ENCODE measurements at places on chromosomes 5 and 9.

DNA sequence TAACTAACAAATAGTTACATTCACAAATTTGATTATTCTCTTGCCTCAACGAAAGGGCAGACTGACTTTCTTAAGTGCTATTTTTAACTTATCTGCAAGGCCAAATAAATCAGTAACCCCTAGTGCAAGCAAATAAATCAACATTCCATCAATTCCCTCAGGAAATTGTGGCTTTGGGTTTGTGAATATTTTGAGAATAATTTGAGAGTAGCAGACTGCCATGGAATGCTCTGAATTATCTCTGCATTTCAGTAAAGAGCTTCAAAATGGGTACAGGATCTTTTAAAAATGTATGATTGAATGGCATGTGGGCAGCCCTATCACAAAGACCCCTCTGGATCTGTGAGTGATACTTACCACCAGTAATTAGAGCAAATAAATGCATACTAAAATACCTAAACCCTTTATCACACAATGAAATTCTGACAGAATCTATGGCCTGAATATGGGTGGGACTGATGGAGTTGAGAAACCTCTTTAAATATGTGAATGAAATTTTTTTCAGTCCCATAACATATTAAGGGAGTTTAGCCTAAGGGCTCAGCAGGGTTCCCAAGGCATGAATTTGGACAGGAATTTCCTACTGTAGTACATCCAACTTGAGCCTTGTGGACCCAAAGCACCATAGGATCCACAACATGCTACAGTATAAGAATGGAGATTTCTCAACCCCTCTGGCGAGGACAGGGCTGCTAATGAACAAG lies 92.5 kb upstream of the ITGA2 start:
- no peak for DNase-seq

GRCh38 chr9:26687421-26687820 lies 205.2 kb downstream of the CAAP1 start:
- DNase-seq, result no peak

- DNase-seq, result no peak
Observed at GRCh38 chr9:105007143-105007542, 79.2 kb upstream of the ABCA1 start.

DNA sequence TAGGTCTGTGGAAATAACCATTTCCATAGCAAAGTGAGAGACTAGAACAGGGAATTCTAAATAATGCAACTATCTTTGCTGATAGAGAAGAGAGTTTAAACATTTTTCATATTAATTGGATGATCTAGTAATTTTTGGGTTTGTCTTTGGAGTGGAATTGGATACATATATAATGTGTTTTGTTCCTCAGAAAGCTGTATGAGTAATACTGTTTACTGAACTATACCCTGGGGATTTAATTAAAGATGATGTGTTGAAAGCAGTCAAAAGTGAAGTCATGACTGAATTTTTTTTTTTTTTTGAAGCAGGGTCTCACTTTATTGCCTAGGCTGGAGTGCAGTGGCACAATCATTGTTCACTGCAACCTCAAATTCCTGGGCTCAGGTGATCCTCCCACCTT lies 17.9 kb downstream of the FER start:
- DNase-seq, result no peak

DNA sequence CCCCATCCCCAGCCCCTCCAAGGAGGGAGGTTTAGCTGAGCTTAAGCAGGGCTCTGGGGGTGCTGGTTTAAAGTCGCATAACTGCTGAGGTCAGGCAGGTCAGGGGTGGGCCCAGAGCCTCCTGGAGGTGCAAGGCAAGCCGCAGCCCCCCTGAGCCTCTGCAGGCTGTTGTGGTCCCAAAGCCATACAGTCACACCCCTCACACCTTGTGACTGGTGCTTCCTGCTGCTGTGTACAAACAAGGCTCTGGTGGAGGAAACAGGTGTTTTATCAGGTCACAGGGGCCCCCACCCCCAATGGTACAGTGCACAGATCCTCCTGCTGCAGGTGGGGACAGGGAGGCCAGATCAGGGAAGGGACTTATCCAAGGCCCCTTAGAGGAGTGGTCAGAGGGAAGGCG lies 8.0 kb downstream of the TCF7 start:
- no peak for DNase-seq

GRCh38 chr5:35229076-35230037 lies 930 bp downstream of the PRLR start:
- DNase-seq, result no peak

- no peak for DNase-seq
Observed at GRCh38 chr5:310516-310915, 11.0 kb upstream of the AHRR start.

GRCh38 chr9:27864644-27865438 lies 291.6 kb upstream of the C9orf72 start:
- DNase-seq, result no peak

GRCh38 chr9:10045598-10045997 lies 567.2 kb downstream of the PTPRD start:
- DNase-seq, result no peak

DNA sequence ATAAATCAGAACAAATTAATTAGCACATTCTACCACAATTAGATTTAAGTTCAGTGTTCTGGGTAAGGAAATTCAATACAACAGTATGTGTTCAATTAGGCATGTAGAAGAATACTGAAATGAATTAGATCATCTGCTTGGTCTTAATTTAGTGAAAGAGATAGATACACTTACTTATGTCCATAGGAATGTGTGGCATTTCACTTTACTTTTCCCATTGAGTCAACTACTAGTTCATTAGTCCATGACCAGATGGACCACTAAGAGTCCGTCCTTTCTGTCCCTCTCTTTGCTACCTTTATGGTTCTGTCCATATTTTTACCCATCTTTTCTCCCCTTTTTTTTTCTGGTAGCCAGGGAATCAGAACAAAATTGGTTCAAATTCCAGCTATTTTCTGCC lies 276.9 kb downstream of the OSTF1 start:
- no peak for DNase-seq

DNA sequence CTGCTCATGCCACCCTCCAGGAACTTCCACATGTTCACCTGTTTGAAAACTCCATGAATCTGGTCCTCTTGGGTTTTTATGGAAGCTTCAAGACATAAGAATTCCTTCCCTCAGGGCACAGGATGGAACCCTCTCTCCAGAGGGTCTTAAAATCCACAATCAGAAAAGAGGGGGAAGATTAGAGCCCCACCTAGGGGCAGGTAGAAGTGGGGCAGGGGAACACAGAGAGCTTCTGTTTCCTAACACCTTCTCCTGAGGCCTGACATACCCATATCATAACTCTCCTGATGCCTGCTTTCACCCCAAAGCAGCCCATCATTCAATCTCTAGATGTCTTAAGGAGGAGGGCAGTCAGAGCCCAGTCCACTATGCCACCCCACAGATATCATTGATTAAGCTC lies 1087.7 kb upstream of the ARRDC3 start:
- no peak for DNase-seq

- DNase-seq, result no peak
Observed at GRCh38 chr9:132670457-132671391, at the start of gene GTF3C4. Gene GTF3C4, plus strand, starts transcription at chr9:132670464. Its CDS starts 135 bp downstream, at chr9:132670599.

DNA sequence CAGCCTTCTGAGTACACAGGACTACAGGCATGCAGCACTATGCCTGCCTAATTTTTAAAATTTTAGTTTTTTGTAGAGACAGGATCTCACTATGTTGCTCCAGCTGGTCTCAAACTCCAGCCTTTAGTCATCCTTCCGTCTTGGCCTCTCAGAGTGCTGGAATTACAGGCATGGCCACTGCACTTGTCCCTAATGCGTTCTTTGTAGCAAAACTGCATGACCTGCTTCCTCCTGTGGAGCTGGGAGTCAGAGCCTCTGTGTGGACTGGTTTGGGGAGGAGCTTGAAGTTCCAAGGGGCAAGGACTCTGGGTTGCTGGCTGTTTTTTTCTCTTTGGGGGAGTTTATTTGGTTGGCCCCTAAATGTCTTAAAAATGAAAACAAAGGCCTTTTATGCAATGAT lies 22.7 kb upstream of the ANKRD34B start:
- no peak for DNase-seq

DNA sequence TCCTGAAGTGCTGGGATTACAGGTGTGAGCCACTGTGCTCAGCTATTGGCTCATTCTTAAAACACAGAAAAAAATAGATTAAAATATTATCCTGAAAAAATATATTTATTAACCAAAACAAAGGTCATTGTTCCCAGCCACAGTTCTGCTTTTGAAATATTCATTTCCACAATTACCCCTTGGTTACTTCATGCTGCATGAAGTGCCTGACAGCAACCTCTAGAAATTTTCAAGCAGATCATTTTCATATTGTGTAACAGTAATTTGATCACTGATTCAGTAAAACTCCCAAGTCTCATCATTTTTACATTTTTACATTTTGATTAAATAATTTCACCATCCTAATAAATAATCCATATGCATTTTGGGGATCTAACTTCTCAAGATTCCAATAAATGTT lies 18.8 kb upstream of the GNAQ start:
- no peak for DNase-seq

DNA sequence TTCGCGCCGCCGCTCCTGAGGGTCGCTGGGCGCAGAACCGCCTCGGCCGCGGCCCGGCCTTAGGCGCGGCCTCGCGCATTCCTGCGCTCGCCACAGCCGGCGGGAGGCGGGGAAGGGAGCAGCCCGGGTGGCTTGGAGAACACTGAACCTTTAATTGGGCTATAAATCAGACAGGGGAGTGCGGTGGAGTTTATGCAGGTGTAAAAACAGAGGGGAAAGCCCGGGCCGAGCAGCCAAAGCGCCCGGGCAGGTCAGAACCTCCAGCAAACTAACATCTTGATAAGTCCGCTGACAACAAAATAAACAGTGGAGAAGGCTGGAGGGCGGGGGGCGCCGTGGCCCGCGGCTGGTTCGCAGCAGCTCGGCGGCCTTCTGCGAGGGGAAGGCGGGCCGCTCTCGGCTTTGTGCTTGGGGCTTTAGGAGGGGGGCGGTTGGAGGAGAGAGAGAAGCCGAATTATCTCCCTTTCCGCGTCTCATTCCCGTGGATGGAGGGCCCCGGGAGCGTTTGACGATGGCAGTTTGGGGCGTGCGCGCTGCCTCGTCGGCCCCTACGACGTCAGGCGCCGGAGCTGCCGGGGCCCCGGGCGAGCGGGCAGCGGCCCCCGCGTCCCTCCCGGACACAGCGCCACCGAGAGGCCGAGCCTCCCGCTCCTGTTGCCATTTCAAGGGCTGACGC lies 11.3 kb downstream of the FOXD1 start:
- no peak for DNase-seq

GRCh38 chr5:54756796-54757402 lies 228.5 kb downstream of the ESM1 start:
- DNase-seq, result no peak

Measured in activated naive CD8-positive, alpha-beta T cell treated with anti-CD3 and anti-CD28 coated beads, Interleukin-2, amount 50 U/mL, for 16 hours (primary cell).